Calu3 (cell line): ENCODE measurements at places on chromosomes 2 and 18.

DNA sequence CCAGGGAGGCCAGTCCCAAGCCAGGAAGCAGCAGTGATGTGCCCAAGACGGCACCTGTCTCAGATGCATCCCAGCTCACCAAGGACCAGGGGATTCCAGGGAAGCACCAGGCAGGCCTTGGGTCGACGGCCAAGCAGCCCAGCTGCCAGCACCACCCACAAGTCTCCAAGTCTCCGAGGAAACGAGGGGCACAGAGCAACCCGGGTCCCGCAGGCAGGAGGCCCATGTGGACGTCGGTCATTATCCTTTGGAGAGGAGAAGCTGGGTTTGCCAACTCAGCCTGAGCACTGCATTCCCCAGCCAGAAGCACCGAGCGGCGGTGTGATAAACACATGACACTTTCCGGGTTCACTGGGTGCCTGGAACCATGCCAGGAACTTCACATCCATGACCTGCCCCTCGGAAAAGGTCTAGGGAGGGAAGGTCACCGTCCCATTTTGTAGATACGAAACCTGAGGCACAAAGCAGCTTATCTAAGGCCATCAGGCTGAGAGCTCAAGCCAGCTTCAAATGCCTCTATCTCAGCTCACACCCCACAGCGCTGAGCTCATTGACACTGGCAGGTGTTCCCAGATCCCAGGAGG, 104.5 kb downstream of the ZNF516 start:
- DNase-seq: no peak

DNA sequence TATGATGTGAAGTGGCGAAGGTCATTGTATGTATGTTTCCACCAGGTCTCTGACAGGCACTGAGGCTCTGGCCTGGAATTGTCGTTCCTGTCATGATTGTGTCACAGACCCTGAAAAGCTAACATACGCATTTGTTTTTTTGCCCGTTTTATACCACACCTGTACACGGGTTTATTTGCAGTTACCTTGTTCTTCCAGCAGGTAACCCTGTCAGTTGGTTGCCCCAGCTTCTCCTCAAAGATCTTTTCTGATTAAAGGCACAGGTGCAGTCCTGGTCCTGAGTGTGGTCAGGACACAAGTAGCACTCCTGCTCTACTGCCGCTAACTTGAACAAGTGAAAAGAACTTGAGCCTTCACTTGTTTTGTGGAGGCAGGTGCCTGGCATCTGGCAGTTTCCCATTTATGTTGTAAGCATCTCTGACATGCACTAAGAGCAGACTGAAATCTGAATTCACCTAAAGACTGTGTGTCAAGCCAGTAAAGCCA, 19.9 kb downstream of the CD8A start:
- no peak for DNase-seq

DNA sequence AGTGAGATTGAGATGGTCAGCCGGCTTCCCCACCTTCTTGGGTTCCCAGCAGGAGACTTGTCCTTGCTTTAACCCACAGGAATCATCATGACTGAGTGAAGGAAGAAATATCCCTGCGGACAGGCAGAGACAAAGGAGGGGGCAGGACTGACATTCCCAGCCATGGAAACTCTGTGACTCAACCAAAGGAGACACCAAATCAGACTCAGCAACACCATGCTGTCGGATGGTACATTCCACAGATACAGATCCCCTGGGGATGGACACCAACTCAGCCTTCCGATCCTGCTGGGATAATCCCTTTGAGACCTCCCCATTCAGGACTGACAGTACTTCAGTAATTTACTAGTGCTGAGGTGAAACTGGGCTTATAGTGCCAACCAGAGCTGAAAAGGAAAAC, 518.3 kb downstream of the XIRP2 start:
- DNase-seq: no peak

DNA sequence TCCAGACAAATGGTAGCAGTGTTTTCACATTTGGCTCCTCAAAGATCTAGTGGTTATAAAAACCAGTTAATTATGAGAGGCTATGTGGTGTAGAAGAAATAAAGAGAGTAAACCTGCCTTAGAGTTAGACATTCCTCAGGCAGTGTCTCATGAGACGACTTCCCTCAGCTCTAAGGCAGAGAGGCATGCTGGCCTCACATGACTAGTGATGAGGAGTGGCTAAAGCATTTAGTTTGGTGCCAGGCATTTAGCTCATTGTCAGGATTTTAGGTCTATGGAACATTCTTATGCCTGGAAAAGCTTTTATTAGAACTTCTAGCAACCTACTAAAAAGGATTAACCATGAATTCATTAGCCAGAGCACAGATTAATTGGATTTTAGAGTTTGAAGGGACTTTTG, 90.3 kb downstream of the RPRM start:
- DNase-seq: no peak

DNA sequence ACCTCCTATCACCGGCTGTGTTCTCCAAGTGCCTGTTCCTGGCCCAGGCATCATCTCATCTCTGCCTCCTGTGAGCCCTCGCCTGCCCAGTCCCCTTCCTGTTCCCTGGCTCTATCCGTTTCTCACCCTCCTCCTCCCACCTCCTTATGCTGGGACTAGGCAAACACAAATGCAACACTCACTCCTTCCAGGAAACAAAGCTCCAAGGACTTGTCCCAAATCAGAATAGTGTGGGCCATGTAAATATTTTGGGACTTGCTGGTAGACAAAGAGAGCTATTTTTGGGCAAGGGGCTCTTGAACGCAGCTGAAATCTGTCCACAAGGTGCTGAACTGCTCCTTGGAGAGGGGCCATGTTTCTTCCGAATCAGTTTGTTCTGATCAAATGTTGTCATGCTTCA, 25.3 kb downstream of the MBP start:
- no peak for DNase-seq
